HCEC 1CT (cell line): ENCODE measurements at places on chromosomes 11 and 22.

DNA sequence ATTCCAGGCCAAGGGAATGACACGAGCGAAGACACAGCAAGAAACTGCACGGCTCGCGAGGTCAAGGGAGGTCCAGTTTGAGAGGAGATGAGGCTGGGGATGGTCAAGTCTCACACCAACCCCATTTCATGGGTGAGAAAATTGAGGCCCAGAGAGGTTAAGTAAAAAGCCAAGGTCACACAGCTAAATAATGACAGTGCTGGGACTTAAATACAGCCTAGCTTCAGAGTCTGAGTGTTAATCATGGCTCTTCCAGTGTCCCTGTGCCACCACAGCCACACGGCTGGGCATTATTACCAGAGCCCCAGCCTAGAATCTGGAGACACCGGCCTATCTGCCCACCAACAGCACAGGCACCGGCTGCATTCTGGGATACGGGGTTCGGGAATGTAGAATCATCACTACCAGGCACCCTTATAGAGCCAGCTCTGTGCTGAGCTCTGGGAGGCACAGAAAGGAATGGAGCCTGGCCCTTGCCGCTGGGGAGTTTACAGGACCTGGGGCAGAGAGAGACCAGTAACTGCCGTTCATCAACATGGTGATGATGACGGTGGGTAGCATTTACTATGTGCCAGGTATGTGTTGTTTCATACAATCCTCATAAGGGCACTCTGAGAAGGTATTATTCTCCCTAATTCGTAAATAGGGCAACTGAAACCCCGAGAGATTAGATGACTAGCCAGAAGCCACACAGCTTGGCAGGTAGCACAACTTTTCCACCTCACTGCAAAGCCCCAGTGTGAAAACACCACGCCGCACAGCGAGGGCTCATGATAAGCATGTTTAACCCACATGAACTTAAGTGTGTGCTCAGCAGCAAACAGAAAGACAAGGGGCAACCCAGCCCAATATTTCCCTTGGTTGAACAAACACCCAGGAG lies 51.8 kb downstream of the CD6 start:
- no peak for DNase-seq

DNA sequence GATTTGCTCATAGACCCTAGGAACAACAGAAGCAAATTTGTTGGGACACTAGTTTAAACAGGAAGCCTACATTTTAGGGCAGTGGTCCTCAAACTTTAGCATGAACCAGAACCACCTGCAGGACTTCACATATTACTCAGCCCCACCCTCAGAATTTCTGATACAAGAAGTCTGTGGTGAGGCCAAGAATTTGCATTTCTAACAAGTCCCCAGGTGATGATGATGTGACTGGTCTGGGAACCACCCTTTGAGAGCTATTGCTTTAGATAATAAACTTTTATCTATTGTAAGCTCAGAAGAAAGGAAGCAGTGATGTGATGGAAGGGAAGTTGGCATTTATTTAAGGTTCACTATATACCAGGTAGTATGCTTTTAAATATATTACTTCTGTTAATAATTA lies 194.0 kb downstream of the FAM181B start:
- no peak for DNase-seq

GRCh38 chr11:74316772-74317505 lies 5.5 kb upstream of the P4HA3 start:
- no peak for DNase-seq

GRCh38 chr22:46007003-46007847 lies 30.3 kb upstream of the WNT7B start:
- DNase-seq: peak; percentile 85

- no peak for DNase-seq
These were observed 87.3 kb upstream of the CLPB start for GRCh38 chr11:72521664-72522063.

DNA sequence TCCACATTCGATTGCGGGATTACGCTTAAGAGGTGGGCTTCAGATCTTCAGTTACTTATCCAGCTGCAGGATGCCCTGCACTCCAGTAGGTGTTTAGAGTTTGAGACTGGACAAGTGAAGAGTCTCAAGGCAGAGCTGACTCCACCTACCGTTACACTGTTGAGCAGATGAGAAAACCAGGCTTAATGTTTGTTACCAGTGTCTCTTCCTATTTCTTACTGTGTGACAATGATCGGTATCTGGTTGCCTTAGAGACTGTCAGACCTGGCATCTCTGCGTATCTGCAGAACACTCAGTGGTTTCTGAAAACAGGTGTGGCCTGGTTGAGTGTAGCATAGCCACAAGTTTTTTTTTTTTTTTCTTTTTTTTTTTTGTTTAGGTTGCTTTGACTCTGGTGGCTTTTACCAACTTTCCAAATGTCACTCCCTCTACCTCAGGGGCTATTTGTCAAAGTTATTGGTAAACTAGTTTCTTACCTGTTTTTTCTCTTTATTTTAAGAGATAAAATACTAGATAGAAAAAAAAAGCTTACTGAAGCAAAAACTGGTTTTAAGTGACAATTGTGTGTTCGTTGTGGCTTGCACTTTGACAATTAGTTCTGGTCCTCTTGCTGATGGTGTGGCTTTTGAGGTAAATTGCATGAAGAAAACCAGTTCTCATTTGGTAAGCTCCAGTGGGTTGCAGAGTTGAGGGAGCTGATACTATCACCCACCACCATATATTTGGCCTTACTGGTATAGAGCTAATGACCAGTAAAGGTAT lies 284.8 kb downstream of the ETS1 start:
- DNase-seq: no peak

GRCh38 chr11:27673979-27674663 lies 26.1 kb downstream of the BDNF start:
- DNase-seq: no peak

DNA sequence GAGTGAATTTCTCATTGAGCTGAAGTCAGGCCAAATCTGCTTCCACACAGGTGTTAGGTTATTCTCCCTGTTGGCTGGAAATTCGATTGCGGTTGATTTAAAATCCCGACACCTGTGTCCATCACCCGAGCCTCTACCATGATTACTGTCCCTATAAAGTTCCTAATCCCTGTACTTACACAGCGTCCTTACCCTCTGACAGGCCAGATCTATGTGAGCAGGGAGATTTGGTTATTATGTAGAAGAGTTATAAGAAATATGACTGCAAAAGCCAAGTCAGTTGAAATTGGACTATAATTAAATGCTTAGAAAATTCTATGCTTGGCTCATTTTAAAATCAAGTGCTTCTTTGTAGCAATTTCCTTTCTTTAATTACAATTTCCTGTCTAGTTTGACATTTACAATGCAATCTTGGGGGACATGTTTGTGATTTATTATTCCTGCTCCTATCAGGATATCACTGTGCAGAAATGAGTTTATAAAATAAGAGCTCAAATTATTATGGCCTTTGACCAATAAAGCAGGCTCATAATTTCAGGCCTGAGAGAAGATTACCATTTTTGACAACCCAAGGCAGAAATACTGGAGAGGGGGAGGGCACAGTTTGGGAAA lies 32.5 kb upstream of the LMO1 start:
- DNase-seq: no peak

- DNase-seq: no peak
These were observed 1421.2 kb upstream of the RAG2 start for GRCh38 chr11:38019072-38019775.

DNA sequence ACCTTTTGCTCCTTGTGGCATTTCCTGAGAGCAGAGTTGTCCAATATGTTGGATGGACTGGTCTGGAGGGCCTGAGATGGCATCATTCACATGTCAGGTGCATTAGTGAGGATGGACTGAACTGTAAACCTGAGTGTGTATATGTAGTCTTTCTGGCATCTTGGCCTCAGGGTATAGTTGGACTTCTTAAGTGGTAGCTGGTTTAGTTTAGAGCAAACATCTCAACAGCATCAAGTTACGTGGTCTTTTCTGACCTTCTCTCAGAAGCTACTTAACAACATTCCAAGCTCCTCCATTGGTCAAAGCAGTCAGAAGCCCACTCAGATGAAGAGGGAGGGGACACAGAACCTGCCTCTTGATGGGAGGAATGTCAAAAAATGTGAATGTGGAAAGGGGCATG lies 829.9 kb downstream of the METTL15 start:
- DNase-seq: no peak

- no peak for DNase-seq
These were observed 21.6 kb upstream of the CSNK1E start for GRCh38 chr22:38338772-38339379.

DNA sequence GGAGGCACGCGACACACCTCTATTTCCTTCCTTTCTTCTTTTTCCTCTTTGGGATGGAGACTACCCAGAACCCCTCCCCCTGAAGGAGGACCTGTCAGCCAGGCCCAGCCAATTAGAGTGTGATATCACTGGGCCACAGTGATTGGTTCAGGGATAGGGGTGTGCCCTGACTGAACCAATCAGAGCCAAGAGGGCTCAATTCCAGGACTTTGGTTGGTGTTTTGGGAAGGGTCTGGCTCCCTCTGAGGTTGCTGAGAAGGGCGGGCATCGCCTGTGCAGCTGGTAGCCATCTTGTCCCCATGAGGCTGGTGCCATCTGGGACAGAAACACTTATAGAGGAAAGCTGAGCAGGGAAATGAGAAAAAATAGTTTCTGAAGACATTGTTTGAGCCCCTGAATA lies 71.4 kb downstream of the CHST1 start:
- DNase-seq: no peak

DNA sequence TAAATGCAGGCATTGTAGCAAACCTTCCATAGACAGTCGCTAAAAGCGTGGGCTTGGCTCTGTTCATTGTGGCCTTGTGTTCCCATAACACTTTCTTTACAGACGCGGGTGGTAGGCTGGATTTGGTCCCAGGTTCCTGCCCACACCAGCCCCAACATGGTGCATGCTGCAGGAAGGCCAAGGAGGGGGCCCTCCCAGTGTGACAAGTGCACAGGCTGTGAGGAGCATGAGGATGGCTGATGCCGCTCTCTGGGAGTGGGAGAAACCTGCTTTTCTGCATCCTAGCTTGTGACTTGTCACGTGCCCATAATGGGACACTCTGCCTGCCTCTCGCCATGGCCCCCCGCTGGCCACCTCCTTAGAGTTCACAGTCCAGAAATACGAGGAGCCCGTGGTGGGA lies 161.8 kb upstream of the B3GAT1 start:
- no peak for DNase-seq

- DNase-seq: no peak
These were observed 86.3 kb upstream of the PHOX2A start for GRCh38 chr11:72330131-72330727.

DNA sequence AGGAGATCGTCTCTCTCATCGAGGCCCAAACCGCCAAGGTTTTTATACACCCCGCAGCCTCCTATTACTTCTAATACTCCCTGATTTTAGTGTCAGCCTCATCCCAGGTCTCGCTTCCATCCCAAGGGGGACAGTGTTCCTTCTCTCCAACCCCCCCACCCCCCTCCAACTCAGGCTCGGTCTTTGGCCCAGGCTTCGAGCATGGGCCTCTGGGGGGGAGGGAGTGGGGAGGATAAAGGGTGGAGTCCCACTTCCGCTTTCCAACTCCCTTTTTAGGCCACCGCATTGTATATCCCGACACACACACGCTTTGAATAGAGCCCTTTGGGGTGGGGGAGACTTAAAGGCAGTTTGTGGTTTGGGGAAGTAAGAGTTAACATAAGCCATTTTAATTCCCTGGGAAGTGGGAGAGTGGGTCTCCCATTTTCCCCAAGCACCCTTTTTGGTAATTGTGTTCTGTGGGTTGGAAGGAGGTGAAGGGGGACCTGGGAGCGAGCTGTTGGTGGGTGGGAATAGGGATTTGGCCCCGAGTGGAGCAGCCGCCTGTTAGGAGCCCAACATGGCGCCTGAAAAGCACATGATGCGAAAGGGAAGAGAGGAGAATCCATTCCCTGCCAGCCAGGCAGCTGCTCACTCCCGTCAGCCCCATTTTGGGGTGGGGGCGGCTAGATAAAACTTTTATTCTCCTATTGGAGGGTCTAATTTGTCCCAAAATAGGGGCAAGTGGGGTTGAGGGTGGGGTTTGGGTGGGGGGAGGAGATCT lies 844 bp downstream of the PCF11 start:
- peak; percentile 40 for DNase-seq

- peak; percentile 10 for DNase-seq
These were observed 26.4 kb downstream of the C11orf91 start for GRCh38 chr11:33674035-33674814.
